ENCODE measurements at places on chromosomes 13 and 19.
A peak's percentile ranks its signal among the peaks of the same experiment; 100 is the strongest.

GRCh38 chr19:3788996-3789778 lies 3.0 kb upstream of the MATK start:
- DNase-seq: no peak

DNA sequence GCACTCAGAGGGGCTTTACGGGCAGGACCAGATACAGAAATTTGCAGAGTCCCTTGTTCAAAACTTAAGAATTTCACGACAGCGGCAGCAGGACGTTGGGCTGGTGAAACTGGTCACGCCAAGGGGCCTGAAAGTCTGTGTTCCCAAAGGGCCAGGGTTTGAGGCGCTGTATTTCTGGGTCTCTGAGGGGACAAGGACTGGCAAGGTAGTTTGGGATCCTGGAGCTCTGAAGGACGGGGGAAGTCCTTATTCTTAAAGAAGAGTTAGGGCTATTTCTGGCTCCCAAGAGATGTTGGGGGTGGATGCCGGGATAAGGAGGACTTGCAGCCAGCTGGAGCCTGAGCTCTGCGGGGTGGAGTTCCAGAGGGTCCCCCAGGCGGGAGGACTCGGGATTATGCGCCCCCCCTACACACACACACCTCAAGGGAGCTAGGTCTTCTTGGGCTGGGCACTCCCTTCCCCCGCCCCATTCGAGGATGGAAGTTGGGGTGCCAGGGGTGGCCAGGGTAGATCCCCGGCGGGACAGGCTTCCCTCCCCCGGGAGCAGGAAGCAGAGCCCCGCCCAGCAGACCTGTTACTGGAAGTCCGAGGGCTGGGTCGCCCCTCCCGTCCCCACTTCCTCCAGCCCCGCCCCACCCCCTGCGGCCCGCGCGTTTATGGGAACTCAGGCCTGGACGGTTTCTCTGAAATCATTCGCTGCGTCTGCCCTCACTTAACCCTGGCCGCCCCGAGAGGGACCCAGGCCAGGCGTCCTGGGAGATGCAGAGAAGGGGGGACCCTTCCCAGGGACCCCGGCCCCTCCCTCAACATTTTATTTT lies 5.6 kb downstream of the BCL3 start:
- peak; percentile 21 for DNase-seq

DNA sequence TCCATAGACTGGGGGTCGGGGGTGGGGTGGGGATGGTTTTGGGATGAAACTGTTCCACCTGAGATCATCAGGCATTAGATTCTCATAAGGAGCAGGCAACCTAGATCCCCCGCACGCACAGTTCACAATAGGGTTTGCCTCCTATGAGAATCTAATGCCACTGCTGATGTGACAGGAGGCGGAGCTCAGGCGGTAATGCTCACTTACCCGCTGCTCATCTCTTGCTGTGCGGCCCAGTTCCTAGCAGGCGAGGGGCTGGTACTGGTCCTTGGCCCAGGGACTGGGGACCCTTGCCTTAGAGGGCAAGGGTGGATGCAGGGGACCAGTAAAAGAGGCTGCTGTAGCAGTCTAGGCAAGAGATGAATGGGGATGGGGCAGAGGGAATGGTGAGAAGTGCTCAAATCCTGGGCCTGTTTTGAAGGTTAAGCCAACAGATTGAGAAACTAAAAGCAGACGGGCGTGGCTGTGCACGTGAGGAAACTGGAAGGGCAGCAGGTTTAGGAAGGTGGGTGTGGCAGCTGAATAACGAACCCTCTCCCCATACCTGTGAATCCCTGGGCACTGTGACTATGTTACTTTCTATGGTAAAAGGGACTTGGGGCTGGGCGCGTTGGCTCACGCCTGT lies 1.5 kb upstream of the ERICH4 start:
- DNase-seq: no peak

DNA sequence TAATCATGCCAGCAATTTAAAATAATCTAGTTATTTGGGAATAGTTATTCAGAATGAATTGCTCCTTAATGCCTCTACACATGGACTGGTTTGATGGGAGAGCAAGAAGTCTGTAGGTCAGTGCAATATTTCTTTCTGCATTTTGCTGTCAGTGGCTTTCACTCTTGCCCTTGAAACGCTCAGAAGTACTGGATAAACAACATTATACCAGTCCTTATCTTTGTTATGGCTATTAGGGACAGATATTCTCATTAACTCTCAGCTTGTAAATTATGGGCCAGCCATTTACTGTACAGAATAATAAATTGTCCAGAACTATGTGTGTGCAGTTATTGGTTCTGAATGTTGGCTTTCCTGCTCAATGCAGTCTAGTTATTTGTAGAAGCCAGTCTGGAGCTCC lies 224.4 kb downstream of the OXGR1 start:
- DNase-seq: no peak

DNA sequence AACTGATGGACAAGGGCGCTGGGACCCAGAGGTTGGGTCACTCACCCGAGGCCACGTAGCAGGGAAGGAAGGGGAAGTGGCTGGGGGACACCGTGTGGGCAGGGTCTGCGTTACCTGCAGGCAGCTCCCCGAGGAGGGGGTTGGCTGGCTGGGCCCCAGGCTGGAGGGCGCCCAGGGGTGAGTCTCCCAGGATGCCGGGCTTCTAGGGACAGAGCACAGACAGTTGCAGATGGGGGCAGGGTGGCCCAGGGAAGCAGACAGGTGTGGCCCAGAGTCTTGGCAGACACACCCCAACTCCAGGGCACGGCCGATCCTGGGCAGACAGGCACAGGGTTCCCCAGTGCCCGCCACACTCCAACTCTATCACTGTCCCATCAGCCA lies 5.6 kb upstream of the FDX2 start:
- DNase-seq: no peak

DNA sequence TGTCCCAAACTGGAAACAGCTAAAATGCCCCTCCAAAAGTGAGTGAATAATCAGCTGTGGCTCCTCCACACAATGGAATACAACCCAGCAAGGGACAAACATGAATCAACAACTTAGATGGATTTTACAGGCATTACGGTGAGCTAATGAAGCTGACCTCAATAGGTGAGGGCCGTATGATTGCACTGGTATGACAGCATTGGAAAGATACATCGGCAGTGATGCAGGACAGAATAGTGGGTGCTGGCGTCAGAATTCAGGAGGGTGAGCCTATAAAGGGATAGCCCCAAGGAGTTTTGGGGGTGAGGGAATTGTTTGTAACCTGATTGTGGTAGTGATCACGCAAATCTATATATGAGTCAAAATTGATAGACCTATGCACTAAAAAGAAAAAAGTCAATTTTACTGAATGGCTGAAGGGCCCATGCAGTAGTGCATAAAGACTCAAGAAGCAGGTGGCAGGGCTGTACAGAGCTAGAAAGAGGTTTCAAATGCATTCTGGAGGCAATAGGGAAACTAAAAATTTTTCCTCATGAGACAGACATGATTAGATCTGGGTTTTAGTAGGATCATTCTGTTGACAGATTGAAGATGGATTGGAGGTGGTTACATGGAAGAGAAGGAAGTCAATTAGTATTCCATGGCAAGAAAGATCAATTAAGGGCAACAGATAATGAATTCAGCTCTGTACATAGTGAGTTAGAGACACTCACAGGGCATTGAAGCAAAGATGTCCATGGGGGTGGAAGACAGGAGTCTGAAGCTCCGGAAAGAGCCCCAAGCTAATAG lies 90.8 kb downstream of the IRS2 start:
- DNase-seq: no peak

DNA sequence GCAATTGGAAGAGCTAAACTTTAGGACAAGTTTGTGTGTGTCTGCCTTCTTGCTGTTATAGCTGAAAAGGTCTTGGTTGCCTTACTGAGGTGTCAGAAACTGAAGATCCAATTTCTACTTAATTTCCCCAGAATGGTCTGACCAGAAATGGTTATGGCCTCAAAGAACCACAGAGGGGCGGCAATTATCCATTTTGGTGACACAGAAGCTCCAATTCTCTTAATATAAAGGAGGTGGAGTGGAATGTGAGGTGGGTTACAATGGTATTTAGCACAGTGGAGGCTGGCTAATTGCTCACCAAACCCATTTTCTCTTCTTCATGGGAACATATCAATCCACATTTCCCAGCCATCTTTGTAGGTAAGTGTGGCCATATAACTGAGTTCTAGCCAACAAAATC lies 1157.2 kb downstream of the OLFM4 start:
- no peak for DNase-seq

GRCh38 chr13:36142735-36143134 lies 11.6 kb upstream of the DCLK1 start:
- no peak for DNase-seq

GRCh38 chr13:99315186-99315585 lies 8.0 kb upstream of the GPR183 start:
- DNase-seq: no peak

DNA sequence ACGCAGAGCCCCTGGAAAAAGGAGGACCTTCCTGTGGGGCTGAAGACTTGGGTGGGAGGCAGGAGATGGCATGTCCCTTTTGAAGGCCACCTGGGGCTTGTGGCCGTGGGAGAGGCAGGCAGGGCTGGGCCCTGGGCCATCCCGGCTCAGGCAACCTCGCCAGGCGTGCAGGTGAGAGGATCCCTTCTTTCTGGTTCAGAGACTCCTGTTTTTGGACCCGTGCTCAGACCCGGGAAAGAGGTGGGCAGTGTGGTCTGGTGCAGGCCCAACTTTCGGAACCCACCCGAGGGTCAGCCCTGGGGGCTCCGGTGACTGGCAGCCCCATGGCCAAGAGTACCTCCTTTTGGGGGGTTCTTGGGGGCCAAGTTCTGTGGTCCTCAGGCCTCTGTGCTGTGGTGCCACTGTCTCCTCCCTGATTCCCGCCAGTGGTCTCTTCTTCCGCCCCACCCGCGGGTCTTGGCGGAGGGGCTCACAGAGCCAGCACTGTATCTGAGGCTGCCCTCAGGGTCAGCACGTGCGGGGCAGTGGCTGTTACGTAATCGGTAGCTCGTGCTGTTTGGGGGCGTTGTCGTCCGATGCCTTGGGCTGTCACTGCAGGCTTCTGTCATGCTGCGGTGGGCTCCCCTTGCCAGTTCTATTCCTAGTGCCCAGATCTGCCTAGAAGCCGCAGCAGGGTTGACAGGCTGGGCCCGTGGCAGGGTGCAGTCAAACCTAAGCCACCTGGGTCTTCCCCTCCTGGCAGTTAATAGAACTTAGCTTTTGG lies 42.7 kb downstream of the KDM4B start:
- no peak for DNase-seq

- no peak for DNase-seq
Measured at GRCh38 chr13:44565881-44566280, 10.2 kb downstream of the TSC22D1 start.

GRCh38 chr19:23823952-23824389 lies 65.3 kb upstream of the ZNF681 start:
- no peak for DNase-seq

DNA sequence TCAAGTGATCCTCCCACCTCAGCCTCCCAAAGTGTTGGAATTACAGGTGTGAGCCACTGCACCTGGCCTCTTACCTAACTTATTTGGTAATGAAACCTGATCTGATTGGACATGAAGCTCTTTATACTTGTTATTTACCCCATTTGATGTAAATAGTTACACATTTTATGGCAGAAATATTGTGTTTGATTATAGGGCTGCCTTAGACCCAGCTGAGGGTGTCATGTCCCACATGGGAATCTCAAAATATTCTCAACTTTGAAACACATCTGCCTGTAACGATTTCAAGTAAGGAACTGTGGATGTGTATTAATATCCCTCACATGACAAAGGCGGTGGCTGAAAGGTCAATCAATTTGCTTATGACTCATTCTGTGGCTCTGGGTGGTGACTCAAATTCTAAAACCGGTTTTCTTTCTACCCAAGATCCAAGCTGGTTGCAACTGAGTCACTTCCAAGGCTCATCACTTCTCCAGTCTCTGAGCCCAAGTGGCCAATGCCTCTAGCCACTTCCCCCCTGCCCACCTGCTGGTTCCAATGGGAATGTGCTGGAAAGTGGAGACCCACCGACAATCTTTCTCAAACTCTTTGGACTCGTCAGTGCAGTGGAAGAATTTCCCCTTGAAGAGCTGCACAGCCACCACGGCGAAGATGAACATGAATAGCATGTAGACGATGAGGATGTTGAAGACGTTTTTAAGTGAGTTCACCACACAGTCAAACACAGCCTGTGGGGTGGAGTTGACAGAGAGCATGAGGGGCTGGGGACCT lies 110.9 kb downstream of the IER2 start:
- DNase-seq: no peak

Measured in effector CD4-positive, alpha-beta T cell (primary cell).